Pulmonary artery endothelial cell (primary cell): ENCODE measurements at places on chromosomes 6 and 20. TPM values are rescaled to one million over a fixed set of nuclear protein-coding genes. Genes with fewer than 3 reads are reported as not detected.

The EYS gene
- under 0.01 TPM in 1 of 2 replicates, not detected in the other for total RNA-seq

The GRM4 gene
- not detected in 2 replicates for total RNA-seq

The PROKR2 gene
- not detected in 2 replicates for total RNA-seq

The STMND1 gene
- total RNA-seq, result not detected in 2 replicates

The FAM210B gene
- total RNA-seq, result 51.9 and 56.0 TPM in 2 replicates

The UNC5CL gene
- 0.04 and 0.07 TPM in 2 replicates for total RNA-seq

The SIRPG gene
- total RNA-seq, result not detected in 2 replicates
